ENCODE measurements at places on chromosomes 16 and 17.

DNA sequence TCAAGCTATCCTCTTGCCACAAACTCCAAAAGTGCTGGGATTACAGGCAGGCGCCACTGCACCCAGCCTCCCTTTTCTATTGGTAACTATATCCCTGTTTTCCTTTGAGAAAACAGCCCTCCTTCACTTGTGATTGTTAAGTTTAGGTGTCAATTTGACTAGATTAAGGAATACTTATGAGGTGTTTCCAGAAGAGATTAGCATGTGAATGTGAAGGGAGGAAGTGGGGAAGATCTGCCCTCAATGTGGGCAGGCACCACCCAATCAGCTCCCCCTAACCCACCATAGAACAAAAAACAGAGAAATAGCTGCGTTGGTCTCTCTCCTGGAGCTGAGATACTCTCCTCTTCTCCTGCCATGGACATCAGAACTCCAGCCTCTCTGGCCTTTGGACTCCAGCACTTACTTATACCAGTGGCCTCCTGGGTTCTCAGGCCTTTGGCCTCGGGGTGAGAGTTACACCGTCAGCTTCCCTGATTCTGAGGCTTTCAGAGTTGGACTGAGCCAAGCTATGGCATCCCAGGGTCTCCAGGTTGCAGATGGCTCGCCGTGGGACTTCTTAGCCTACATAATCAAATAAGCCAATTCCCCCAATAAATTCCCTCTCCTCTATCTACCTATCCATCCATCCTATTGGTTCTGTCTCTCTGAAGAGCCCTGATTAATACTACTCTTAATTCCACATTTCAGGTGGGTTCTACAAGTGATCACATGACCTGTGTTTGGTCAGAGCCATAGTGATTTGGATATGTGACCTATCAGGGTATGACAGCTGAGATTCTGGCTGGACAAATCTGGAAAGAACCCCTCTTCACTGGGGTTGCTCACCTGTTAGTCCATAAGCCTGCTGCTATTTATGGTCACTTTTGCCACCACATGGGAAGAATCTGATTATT is 12.0 kb upstream of the STAT3 start:
- DNase-seq = no peak

DNA sequence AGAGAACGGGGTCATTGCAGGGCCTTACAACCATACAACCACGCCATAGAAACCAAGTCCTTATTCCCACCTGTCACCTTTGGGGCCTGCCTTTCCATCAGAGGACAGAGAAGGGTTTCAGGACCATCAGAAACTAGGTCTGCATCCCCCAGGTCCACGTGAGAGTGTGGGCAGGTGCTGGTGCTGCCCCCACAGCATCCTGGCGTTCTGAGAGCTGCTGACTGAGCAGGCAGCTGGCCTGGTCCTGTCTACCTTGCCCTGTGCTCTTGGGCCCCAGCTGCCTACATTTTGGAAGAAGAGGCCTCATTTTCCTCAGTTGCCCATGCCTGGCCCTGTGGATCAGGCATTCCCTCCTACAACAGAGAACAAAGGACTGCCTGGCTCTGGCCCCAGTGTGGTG is 21.6 kb downstream of the ZNF276 start:
- DNase-seq = no peak

DNA sequence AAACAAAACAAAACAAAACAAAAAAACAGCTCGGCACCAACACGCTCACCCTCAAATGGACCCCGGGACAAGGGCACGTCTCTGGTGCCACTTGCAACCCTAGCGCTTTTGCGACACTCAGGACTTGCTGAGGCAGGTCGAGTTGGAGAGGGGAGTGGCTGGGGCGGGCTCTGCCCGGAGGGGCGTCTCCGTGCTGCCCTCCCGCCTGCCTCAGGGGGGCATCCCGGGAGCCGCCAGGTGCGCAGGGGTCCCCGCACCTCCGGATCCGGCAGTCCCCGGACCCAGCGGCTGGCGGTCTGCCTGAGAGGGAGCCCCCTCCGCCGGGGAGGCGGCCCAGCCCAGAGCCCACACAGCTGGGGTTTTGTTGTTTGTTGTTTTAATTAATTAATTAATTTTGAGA is at the start of gene SLC52A1:
TSS of gene SLC52A1 (minus strand) at position 112 of the 400 bp plus-strand sequence. CDS start 820 bp downstream, outside the sequence.
- no peak for DNase-seq

DNA sequence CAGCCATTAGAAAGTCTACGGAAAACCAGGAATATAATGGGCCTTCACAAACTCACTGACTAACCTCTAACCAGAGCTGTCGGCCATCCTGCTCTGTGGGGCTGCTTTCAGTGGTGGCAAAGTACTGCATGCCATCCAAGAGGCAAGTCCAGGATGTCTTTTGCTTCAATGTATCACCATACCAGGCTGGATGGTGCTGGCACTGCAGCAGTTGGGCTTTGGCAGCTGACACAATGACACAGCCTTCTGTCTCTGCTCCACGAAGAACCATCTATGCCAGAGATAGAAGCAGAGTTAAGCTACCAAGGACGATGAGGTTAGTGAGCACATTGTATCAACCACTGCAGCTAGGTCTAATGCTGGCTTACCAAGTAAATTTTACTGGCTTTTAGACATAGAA is 9.7 kb upstream of the RSKR start:
- no peak for DNase-seq

- DNase-seq = no peak
Observed at GRCh38 chr16:50688867-50689266, 4.5 kb upstream of the NOD2 start.

DNA sequence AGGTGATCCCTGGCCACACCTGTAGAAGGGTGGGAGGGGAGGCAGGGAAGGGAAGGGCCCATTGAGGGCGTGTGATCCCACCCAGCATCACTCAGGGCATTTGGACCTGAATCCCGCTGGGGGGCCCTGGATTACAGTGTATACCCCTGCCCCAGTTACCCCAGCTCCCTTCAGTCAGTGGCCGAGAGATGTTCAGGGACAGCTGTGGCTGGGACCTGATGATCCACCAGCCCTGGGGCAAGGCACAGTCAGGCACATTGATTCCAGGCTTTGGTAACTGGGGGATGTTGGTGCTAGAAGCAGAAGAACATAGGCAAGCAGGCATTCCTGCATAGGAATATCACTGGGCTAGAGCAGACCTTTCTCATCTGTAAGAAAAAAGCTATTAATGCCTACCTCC is 170.3 kb downstream of the FOXL1 start:
- no peak for DNase-seq

DNA sequence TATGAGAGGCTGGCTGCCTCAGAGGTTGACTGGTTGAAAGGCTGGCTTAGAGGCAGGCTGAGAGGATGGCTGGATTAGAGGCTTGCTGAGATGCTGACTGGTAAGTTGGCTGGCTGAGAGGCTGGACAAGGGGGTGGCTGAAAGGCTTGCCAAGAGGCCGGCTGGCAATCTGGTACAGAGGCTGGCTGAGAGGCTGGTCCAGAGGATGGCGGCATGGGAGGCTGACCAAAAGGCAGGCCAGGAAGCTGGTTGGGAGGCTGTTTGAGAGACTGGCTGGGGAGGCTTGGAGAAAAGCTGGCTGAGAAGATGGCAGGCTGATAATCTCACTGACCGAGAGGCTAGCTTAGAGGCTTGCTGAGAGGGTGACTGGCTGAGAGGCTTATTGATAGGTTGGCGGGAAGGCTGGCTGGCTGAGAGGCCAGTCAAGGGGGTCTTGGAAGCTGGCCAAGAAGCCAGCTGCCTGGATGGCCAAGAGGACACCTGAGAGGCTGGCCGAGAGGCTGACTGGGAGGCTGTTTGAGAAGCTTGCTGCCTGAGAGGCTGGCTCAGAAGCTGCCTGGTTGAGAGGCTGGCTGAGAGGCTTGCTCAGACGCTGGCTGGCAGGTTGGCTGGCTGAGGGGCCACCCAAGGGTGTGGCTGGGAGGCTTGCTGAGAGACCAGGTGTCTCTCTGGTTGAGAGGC is 34.2 kb upstream of the ACSM2B start:
- no peak for DNase-seq

- no peak for DNase-seq
Observed at GRCh38 chr17:73101031-73101430, 8.5 kb upstream of the SLC39A11 start.

- DNase-seq = no peak
Observed at GRCh38 chr17:82474223-82475010, 15.9 kb downstream of the NARF start.

- no peak for DNase-seq
Observed at GRCh38 chr17:5730373-5730772, 146.1 kb upstream of the NLRP1 start.

DNA sequence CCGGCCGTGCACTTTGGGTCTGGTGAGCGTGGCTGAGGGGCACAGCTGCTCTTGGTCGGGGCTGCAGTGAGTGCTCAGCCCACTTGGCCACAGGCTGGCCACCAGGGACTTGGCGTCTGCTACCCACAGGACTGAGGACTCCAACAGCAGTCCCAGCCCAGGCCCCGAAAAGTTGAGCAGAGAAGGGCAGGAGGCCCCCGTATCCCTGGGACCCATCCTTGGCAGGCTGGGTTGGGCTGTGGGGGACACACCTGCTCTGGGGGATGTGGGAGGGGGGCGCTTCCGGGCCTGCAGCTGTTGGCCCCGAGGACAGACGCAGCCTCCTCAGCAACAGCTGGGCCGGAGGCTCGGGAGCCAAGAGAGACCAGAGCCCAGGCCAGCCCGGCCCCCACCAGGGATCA is 19.4 kb upstream of the SSTR5 start:
- DNase-seq = no peak

DNA sequence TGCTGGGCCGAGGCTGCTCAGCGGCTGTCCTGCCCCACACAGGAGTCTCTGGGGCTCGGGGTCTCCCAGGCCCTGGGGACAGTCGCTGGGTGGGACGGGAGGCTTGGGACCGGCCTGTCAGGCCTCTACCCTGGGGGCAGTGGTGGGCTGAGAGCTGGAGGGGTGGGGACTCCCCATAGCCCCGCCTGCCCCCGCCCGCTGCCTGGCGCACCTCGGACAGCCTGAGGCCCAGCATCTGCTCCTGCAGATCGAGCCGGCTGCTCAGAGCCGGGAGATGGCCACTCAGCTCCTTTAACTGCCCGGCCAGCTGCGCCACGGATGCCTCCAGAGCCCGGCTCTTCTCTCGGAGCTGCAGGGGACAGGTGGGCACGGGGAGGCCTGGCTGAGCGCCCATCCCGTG is 6.7 kb downstream of the PERCC1 start:
- no peak for DNase-seq

GRCh38 chr17:77723071-77723908 is 235.2 kb upstream of the TNRC6C start:
- DNase-seq = no peak

DNA sequence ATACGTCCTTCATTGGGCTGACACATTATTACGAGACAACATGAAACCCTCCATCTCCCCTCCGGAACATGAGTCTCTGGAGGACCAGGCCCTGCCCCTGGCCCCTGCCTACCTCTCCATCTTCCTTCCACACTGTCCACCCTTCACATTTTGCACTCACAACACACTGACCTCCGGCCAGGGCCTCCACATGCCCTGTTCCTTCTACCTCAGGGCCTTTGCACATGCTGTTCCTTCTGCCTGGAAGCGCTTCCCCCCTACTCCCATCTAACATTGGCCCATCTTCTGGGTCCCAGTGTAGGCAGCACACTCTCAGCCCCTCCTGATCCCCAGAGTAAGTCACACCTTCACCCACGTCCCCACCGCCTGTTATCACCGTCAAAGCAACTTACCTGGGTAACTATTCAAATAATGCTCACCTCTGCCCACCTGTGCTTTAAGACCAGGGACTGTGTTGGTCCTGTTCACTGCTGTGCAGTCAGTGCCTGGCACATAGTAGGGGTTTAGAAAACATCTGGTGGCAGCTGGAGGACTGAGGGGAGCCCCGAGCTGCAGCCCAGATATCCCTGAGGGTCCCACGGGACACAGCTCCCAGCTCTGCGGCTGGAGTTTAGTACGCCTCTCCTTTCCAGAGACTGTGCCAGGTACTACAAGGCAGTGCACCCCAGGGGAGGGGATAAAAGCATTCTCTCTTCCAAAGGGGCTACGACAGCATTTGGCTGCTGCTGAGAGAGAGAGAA is 27.2 kb downstream of the RPH3AL start:
- DNase-seq = no peak

- DNase-seq = peak; percentile 37
Observed at GRCh38 chr16:62445909-62446308, 409.7 kb upstream of the CDH8 start.

DNA sequence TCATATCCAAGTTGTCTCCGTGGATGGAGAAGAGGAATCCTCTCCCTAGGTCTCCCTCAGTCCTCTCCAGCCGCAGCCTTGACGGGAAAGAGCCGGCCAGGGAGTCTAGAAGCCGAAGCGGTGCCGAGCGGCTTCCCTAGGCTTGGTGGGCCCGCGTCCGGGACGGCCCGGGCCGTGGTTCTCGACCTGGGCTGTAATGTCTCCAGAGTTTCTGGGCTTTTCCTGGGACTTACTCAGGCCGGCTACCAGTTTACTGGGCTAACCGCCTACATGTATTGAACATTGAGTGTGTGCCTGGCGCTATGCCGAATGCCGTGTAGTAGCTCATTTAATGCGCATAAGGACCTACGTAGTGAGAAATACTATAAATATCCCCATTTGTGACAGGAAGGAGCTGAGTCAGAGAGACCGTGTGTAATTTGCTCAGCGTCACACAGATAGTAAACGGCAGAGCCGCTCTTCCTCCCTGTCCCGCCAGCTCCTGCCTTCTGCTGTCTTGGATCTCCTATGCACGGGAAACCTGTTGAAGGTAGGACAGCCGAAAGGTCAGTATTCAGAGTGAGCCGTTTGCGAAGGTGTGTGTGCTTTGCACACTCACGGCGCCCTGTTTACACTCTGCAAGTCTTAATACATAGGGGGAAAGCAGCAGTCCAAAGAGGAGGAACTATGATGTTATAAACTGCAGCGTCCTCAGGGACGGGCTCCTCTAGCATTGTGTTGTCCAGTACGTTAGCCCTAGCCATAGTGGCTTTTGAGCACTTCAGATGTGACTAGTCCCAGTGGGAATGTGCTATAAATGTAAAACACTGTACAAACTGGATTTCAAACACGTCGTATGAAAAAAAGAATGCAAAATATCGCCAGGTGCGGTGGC is 723 bp upstream of the SPAG5 start:
- peak; percentile 25 for DNase-seq
